Stimulated activated CD4-positive, alpha-beta T cell treated with anti-CD3 and anti-CD28 coated beads, Interleukin-4, amount 100 ng/mL, for 24 hours (primary cell): ENCODE measurements at places on chromosomes 2 and 18.

DNA sequence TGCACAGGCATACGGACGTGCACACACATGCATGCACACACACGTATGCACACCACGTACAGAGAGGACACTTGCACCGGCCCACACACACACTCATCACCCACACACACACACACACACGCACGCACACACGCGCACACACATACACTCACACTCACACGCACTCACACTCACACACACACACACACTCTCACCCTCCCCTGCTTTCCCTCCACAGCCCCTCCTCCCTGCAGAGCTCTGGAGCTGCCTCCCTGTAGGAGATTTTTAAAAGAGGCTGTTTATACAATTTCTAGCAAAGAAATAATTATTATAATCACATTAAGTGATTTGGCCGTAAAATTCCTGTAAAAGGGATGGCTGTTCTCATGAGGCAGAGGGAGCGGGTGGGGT lies 36.5 kb upstream of the SNED1 start:
- DNase-seq, result no peak

GRCh38 chr2:10161206-10161931 lies 38.8 kb downstream of the RRM2 start:
- DNase-seq, result no peak

GRCh38 chr2:181426672-181427071 lies 30.5 kb upstream of the ITGA4 start:
- DNase-seq, result no peak

GRCh38 chr18:8868779-8869415 lies 163.5 kb downstream of the MTCL1 start:
- no peak for DNase-seq

DNA sequence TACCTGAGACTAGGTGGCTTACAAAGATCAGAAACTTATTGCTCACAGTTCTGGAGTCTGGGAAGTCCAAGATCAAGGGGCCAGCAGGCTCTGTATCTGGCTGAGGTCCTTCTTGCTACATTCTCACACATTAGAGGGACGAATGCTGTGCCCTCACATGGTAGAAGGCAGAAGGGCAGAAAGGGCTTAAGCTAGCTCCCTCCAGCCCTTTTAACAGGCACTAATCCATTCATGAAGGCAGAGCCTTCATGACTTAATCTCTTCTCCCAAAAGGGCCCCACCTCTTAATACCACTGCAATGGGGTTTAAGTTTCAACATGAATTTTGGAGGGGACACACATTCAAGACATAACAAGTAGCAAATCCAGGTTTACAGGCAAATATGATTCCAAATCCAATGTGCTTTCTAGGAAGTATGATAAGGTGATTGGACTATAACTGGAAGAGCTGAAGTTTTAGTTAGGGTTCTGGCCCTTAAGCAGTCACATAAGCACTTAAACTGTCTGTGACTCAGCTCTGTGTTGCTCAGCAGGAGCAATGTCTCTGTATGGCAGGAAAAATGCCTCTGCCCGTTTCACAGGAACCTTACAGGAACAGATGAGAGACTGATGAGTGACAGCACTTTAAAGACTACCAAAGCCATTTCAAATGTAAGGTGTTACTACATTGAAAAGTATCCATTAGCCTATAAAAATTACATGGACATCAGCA lies 119.6 kb upstream of the PTPRM start:
- DNase-seq, result no peak

GRCh38 chr18:32831781-32832180 lies 59.0 kb upstream of the KLHL14 start:
- no peak for DNase-seq

DNA sequence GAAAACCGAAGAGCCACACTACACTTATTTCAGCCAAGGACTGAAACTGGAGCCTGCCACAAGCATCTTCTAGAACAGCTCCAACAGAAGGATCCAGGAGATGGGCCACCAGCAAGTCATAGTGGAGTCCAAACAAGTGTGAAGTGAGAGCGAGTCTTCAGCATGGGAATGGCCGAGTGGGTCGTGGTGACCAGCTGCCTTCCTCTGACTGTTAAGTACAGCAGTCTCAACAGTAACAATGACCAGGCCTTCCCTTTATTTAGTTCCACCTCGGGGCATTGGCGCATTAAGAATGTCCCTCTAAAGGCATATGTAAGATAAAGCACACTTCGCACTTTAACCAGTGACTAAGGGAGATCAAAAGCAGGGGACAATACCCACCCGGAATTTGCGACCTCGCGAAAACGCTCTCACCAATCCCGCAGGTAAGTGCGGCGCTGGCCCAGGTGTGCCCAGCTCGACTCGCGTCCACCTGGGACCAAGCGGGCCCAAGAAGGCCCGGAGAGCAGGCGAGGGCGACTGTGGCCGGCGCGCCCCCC lies 1.1 kb downstream of the L3MBTL4 start:
- no peak for DNase-seq

- no peak for DNase-seq
Measured at GRCh38 chr2:48200620-48201293, 294.5 kb upstream of the FBXO11 start.

DNA sequence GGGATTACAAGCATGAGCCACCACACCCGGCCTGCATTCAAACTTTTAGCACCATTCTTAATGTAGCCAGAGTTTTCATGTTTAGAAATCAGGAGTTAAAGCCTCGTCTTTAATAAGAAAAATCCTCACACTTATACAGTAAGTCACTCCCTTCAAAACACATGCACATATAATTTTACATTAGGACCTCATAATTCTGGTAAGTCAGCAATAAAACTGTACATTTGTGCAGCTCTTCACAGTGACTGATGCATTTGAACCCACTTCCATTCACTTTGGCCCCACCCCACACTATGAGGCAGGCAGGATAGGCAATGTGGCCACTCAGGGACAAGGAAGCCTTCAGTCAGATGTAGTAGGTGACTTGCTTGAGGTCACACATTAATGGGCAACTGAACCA lies 141.7 kb upstream of the SIX3 start:
- no peak for DNase-seq

DNA sequence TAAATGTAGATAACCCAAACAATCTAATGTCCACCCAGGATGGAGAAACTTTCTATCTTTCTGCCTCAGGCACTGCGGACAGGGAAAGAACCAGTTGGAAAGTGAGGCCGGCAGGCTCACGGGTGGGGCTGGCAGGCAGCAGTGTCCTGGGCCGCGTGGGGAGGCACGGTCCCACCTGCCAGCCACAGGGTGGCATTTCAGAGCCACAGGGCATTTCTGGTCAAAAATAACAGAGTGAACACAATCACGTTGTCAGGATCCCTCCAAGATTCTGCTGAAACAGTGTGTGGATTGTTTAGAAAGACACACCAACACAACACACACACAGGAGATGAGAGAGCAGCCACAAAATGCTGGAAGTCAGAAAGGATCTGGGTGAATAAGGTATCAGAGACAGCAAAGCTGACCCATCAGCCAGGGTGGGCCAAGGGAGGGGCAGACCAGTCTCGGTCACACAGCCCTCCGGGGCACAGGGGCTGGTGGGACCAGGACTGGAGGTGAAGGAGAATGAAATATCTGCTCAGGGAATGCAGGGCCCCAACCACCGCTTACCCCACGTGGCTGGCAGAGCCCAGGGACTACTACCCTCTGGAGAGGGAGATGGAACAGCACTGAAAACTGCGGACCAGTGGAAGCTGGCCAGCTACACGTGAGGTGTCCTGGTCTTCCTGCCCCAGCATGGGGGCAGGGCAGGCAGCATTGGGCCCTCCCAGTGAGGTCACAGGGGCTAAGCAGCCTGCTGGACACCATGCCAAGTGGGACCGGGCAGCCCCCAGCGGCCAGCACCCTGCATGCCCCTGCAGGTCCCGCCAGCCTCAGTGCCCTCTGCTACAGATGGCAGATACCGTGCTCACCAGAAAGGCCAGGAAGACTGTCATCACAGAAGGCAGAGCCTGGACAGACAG lies 173.9 kb downstream of the HDAC4 start:
- no peak for DNase-seq

- DNase-seq, result no peak
Measured at GRCh38 chr18:26422472-26423162, 125.7 kb downstream of the KCTD1 start.

GRCh38 chr2:61318553-61318952 lies 152.3 kb downstream of the USP34 start:
- no peak for DNase-seq

DNA sequence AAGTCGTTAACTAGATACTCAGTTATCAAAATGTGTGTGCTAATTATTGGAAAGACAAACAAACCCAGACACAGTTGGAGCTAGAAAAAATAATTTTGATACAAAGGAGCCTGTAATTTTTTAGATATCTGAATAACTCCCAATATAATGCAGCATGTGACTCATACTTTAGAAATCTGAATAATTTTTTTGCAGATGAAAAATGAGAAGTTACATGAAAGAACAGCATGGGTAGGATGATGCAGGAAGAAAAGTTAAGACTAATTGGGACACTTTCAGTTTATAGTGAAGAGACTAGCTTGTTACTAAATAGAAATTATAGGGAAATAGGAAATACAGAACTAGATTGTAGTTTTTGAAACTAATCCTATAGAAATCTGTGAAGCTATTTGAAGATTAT lies 945.8 kb downstream of the CBLN2 start:
- no peak for DNase-seq

DNA sequence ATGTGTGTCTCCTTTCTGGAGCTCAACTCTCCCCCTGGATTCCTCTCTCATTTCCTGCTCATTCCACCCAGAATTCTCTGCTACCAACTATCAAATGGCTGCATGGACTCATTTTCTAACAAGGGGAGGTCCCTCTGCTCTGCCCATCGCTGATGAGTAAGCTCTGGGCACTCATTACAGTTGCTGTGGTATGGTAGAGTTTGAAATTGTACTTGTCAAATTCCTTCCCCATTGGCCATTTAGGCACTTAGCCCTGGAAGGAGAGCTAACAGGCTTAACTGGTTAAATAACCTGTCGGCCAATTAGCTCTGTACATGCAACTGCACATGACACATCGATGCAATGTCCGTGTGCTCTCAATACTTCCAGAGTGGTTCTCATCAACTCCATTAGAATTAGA lies 20.4 kb downstream of the COL6A3 start:
- DNase-seq, result no peak

DNA sequence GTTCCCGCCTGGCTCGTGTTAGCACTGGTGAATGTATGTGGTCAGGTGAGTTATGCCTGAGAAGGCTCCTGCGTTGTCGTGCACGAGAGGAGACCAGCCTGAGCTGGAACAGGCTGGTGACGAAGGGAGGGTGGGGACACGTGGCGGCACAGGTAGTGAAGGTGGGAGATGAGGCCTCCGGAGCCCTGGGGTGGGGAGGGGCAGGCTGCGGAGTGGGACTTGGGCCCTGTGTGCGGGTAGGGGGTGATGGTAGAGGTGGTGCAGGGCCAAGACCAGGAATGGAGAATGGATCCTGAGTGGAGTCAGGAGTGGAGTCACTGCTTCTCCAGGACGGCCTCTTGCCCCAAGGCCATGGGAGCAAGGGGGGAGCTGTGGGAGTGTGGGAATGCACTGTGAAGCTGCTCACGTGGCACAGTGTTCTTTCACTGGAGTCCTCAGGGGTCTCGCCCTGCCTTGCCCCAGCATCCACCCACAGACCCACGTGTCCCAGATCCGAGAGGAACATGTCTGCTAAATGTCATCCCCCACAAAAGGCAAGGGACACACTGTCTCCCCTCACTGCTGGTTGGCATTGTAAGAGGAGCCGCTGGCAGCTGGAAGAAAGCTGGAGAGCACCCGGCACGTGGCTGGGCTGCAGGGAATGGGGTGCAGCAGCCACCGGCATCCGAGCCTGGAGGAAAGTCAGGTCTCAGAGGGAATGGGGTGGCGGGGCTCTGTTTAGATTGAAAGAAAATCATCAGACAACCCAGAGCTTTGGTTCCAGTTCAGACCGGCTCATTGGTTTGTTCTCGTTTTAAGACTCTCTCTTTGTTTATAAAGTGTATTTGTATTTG lies 63.7 kb downstream of the CYP26B1 start:
- DNase-seq, result no peak

- DNase-seq, result no peak
Measured at GRCh38 chr2:42210203-42210602, 41.0 kb downstream of the EML4 start.

GRCh38 chr2:176902454-176902853 lies 310.1 kb upstream of the HNRNPA3 start:
- no peak for DNase-seq

- no peak for DNase-seq
Measured at GRCh38 chr2:169221745-169222369, 140.5 kb downstream of the LRP2 start.

- no peak for DNase-seq
Measured at GRCh38 chr18:48290162-48290926, 118.8 kb downstream of the ZBTB7C start.

DNA sequence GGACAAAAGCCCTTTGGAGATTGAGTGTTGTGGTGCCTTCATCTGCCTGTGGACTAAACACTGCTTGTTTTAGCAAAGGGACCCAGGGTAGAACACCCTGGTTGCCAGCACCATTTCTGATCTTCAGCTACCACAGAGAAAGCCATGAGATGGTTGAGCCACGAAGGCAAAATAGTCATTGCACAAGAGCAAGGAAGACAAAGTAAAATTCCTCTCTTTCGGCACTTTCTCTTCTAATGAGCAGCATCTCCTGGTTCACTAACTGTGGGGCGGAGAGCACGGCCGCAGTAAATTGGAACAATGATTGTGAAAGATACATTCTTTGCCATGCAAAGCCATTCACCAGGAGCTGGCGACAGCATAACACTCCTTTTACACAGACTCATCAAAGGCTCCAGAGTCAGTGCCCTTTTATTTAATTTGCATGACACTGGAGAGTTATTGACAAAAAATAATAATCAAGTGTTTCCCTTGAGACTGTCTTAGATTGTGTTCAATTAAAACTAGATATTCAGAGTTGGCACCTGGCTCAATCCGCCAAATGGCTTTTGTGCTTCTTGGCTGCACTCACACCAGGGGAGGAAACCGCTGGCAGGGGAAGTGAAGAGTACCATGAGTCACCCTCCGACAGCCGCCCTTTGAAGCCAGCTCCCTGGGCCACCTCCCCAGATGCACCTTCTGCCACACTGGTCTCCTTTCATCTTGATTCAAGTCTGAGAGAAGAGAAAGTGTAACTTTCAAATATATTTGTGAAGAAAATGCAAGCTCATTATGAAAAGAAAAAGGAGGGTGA lies 100.5 kb upstream of the MEIS1 start:
- DNase-seq, result no peak

DNA sequence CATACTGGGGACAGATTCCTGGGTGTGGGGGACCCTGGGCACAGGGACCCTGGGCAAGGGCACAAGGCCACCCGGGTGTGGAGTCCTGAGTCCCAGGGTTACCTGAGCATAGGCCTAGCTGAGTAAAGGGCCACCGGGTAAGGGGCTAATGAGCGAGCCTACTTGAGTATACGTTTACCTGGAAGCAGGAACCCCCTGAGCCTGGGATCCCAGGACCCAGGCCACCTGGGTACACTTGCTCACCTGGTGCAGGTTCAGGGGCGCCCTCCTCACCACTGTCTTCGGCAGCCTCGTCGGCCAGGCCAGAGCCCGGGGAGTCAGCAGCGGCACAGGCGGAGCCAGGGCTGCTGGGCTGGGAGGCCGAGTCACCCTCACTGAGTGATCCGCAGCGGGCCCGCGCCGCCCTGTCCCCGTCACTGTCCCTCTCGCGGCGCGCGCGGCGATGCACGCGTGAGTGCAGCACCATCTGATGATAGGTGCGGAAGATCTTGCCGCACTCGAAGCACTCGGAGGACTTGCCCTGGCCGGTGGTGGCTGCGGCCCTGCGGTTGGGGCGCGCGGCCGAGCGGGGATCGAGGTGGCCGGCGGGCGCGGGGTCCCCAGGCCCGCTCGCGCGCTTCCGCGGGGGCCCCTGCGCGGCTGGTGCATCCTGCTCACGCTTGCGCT lies 53.9 kb downstream of the ZNF516 start:
- DNase-seq, result no peak

GRCh38 chr2:105177536-105178254 lies 63.8 kb upstream of the GPR45 start:
- no peak for DNase-seq
